ENCODE measurements at places on chromosomes 4 and X.
A peak's percentile ranks its signal among the peaks of the same experiment; 100 is the strongest.

DNA sequence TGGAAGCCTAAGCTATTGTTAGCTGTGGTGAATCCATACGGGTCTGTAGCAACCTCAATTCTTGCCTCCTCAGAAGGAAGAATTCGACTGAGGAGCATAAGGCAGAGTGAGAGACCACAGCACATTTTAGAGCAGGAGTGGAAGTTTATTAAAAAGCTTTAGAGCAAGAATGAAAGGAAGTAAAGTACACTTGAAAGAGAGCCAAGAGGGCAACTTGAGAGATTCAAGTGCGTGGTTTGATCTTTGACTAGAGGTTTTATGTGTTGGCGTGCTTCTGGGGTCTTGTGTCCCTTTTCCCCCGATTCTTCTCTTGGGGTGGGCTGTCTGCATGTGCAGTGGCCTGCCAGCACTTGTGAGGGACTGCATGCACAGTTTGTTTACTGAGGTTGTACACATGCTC is 880.6 kb upstream of the INTU start:
- no peak for DNase-seq

GRCh38 chr4:164572877-164573279 is 181.1 kb upstream of the SMIM31 start:
- no peak for DNase-seq

DNA sequence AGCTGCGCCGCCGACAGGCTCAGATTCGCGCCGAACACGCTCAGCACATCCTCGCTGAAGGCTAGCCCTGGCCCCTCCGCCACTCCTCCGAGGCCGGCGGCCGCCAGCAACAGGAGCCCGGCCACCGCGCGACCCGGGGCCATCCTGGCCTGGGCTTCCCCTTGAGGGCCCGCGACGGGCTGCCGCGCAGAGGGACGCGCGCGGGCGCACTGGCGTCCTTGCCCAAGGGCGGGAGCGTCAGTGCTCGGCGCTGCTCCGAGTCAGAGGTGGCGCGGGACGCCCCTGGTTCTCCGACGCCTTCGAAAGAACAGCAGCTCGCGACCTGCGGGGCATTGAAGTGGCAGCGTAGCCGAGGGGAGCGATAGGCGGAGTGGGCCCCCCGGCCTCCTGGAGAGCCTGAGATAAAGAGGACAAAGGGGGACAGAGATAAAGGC is 745 bp downstream of the SLC39A8 start:
- DNase-seq, result peak; percentile 38

DNA sequence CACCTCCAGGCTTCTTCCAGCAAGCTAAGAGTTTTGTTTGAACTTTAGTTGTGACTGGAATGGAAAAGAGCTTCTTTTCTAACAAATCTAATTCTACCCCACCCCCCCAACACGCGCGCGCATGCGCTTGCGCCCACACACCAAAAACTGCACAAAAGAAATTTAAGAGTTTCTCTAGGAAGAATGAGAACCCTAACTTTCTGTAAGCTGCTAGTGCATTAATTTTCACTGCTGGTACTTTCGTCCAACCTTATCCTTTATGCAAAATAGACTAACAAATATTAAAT is 9.0 kb upstream of the INTU start:
- DNase-seq, result no peak

DNA sequence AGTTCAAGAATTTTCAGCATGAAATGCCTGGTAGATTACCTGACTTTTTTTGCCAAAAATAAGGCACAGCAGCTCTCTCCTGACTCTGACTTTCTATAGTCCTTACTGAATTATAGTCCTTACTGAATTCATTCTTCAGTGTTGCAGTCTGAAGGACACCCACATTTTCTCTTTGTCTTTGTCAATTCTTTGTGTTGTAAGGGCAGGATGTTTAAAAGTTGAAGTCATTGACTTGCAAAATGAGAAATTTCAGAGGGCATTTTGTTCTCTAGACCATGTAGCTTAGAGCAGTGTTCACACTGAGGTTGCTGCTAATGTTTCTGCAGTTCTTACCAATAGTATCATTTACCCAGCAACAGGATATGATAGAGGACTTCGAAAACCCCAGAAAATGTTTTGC is 168.0 kb downstream of the SOWAHB start:
- no peak for DNase-seq

DNA sequence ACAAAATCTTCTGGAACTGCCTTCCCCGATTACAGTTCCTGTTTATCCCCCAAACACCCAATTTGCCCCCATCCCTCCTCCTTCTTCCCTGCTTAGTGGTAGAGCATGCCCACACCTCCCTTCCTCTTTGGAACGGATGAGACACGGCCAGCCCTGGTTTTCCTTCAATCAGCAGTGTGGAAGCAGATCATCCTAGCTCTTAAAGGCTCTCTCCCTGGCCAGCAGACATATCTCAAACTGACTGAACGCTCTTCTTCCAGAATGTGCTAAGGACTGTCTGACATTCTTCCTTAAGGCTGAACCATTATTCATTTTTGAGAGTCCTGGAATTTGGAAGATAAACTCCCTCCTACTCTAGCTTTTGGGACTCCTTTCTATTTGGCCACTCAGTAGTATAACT is 161.1 kb downstream of the TRIML1 start:
- DNase-seq, result no peak

DNA sequence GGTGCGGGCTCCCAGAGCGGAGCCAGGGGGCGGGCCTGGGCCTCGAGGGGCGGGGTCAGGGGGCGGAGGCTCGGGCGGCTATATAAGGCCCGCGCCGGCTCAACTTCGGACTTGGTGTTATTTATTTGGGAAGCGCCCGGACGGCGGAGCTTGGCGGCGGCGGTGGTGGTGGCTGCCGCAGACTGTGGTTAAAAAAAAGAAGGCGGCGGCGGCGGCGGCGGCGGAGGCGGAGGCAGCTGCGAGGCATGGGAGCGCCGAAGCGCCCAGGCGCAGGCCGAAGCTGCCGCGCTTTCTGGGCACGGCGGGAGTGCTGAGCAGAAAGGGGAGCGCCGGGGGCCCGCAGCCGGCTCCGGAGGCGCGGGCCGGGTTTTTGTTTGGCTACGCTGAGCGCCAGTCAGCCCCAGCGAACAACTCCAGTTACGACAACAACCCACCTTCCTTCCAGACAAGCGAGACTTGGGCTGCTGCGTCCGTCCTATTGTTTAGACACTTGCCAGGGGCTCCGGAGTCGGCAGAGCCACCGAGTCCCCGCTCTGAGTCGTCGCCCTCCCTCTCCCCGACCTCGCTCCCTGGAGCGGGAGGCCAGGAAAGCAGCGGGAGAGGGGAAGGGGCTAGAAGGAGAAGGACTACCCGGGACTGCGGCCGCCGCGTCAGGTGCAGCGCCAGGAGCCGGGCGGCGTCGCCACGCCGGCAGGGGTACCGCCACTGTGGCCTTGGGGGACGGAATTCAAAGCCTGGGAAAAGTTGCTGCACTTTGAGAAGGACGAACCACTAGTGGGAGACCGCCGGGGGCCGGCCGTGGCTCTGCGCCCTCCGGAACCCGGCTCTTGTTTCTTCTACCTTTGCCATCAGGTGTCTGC is at the start of gene SLIT2:
Gene SLIT2, plus strand, starts transcription at position 110 of the 860 bp plus-strand sequence. CDS start 1,911 bp downstream, outside the sequence.
- DNase-seq, result no peak

DNA sequence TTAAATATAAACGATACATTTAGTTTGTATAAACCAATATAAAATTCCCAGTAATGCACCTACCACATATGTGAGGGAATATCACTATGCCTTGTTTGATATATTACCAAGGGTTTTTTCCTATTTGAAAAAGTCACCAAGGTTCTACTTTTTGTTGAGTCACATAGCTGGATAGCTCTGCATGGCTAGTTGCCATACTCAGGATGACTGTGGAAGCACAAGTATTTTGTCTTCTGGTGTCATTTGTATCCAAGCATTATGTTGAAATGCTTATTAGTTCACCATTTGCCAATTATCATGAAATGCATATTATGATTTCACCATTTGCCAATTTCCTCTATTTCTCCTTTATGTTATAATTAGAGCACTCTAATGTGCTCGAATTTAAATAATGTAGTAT is 162.7 kb upstream of the TTC29 start:
- DNase-seq, result no peak

Measured in stimulated activated CD8-positive, alpha-beta memory T cell treated with anti-CD3 and anti-CD28 coated beads, Interleukin-2, amount 100 ng/mL, for 1 hour (primary cell).